ENCODE measurements at places on chromosomes 7 and 10.

DNA sequence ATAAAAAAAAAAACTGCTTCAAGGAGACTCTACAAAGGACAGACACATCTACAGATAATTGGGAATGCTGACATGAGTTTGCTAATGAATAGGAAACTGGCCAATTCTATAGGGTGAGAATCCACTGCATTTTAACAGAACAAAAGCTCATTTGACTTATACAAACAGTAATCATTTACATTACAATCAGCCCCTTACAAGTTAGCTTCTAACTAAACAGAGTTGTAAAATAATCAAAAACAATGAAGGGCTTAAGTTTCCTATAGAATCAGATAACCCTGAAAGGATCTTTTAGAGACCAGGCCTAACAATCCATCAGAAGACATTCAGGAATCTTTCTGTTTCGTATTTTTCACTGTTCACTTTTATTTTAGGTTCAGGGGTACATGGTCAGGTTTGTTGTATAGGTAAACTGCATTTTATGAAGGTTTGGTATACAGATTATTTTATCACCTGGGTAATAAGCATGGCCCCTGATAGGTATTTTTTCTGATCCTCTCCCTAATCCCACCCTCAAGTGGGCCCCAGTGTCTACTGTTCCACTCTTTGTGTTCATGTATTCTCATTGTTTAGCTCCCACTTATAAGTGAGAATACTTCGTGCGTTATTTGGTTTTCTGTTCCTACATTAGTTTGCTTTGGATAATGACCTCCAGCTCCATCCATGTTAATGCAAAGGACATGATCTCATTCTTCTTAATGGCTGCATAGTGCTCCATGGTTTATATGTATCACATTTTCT, 131.3 kb upstream of the NOBOX start:
- DNase-seq = no peak

GRCh38 chr10:44978570-44979280, at the start of gene DEPP1:
Gene DEPP1 (minus strand): TSS chr10:44978809. CDS start chr10:44978030, 779 bp downstream.
- DNase-seq = no peak

- DNase-seq = no peak
These were observed 27.8 kb upstream of the RET start for GRCh38 chr10:43049081-43049551.

GRCh38 chr10:74063256-74063655, 65.3 kb downstream of the VCL start:
- DNase-seq = no peak

DNA sequence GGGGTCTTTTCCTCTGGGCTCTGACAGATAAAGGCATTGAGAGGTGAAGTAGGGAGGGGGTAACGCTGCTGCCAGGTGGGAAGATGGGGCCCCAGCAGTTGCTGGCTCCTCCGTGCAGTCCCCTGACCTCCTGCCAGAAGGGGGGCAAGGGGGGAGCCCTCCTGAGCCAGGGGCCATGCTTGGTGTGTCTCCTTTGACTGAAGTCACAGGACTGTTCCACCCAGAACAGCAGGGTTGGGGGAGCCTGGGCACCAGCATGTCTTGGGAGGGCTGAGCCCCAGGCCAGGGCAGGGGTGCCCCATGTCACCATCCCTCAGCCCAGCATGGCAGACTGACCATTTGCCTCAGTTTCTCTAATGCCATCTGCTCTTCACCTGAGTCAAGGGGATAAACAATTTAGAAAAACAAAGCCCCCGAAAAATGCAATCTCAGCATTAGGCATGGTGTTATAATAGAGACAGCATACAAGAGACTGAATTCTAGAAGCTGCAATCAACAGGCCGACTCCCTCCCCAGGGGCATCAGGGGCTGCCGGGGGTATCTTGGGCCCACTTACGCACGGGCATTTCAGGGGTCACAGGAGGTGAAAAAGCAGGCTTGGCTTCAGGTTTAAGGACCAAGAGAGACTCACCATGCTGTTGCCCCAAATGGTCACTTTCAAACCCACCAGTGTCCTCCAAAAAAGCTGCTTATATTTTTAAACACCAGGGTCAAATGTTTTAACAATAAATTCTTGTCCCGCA, 108.6 kb upstream of the GPR26 start:
- DNase-seq = no peak

DNA sequence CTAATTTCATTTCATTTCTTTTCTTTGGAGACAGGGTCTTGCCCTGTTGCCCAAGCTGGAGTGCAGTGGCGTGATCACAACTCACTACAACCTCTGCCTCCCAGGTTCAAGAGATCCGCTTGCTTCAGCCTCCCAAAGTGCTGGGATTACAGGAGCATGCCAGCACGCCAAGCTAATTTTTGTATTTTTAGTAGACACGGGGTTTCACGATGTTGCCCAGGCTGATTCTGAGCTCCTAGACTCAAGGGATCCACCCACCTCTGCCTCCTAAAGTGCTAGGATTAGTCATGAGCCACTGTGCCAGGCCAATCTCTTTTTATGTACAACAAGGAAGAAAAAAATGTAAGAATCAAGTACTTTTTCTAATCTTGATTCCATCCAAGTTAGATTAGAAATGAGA, 10.7 kb upstream of the KMT2E start:
- DNase-seq = no peak

- DNase-seq = no peak
These were observed 42.4 kb upstream of the FAM20C start for GRCh38 chr7:149791-150636.

- DNase-seq = no peak
These were observed 8.0 kb upstream of the SERPINE1 start for GRCh38 chr7:101118856-101119255.

GRCh38 chr10:27207350-27207749, 33.2 kb downstream of the ACBD5 start:
- no peak for DNase-seq

GRCh38 chr7:31017032-31017675, 35.0 kb upstream of the ADCYAP1R1 start:
- DNase-seq = no peak

- DNase-seq = no peak
These were observed 48.6 kb upstream of the SLIT1 start for GRCh38 chr10:97234400-97234799.

GRCh38 chr10:21194510-21194993, 297.4 kb upstream of the NEBL start:
- DNase-seq = no peak

- no peak for DNase-seq
These were observed 179.7 kb downstream of the HGF start for GRCh38 chr7:81590131-81590530.

DNA sequence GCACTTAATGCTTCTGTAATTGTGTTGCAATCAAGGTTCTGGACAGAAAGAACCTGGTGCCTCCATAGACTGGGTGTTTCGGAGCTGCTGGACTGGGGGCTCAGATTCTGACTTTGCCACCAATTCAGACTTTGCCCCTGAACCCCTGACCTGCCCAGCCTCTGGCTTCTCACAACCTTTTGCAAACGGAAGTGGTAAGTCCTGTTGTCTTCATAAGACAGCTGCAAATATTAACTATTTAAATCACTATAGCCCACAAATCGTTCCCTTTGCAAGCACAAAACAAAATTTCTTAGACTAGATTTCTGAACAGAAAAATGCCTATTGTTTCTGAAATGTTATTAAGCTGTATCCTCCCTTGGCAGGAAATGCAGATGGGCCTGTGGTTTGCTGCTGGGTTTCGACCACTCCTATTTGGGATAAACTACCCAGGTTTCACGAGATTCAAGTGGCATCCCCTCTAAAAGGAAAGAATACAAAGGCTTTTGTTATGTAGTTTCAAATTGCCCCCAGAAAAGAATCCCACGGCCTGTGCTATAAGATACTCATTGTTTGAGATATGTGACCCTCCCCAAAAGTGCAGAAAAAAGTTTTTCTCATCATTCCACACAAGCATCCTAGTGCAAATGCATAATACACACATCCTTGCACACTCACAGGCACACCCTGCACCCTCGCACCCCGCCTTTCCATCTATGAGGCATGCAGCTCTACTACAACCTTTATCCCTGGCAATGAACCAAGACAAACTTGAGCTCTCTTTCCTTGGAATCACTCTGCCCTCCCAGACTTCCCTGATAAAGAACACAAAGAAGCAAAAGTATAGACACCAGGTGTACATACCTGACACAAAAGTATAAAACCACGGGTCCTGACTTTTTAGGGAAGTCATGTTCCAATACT, 209.1 kb downstream of the PRPF18 start:
- DNase-seq = no peak

DNA sequence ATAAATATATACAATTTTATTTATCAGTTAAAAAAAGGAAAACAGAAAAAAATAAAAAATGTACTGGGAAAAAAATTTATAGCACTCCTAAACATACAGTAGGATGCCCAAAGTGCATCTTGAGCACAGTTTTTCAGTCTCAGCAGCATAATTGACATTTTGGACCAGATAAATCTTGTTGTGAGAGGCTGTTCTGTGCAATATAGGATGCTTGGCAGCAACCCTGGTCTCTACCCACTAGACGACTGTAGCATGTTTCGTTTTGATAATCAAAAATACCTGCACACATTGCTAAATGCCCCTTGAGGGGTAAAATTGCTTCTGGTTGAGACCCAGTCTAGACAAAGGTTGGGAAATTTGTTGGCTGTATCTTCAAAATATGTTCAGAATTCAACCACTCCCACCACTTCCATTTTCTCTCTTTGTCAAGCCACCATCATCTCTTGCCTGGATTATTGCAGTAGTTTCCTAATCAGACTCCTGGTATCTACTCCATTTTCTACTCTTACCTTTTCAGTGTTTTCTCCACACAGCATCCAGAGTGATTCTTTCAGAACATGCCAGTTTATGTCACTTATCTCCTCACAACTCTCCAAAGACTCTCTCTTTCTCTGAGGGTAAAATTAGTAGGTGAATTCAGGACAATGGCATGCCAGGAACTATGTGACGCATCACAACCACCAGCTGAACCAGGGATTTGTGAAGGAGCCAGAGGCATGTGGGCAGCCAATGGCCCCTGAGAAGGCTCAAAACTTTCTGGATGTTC, 91.4 kb downstream of the GPR85 start:
- DNase-seq = no peak

DNA sequence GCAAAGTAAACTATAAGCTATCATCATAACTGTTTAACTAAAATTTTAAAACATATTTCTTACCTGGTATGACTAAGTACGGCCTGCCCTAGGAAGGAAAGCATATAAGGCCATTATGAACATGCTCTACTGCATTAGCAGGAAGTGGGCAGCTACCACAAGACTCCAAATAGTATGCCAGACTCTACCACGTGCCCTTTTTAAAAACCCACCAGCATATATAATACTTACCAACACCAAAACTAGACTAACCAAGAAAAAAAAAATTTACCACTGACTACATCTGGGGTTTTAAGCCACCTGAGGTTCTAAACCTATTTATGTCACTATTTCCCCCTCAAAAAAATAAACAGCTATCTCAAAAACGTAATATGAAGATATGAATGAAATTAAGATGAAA, 30.1 kb downstream of the NUDCD3 start:
- peak; percentile 22 for DNase-seq

GRCh38 chr7:33517191-33517590, 387.8 kb downstream of the BBS9 start:
- DNase-seq = no peak

- DNase-seq = no peak
These were observed 44.2 kb upstream of the PRSS58 start for GRCh38 chr7:142301923-142302550.

DNA sequence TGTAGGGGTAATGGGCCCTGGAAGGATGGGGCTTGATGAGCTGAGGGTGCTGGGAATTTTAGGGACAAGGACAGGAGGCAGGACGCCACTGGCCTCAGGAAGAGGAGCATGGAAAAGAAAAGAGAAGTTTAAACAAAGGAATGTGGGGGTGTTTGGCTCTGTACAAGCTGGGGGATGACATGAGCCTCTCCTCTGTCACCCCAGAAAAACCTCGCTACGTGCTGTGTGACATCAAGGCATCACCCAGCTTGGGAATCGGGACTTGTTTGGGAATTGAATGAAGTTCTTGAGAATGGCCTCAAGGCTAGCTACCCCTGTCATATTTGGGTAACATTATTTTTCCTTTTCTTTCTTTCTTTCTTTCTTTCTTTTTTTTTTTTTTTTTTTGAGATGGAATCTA, 47.7 kb upstream of the HSPB1 start:
- no peak for DNase-seq

- no peak for DNase-seq
These were observed 1.0 kb upstream of the BMPR1A start for GRCh38 chr10:86755454-86755739.

DNA sequence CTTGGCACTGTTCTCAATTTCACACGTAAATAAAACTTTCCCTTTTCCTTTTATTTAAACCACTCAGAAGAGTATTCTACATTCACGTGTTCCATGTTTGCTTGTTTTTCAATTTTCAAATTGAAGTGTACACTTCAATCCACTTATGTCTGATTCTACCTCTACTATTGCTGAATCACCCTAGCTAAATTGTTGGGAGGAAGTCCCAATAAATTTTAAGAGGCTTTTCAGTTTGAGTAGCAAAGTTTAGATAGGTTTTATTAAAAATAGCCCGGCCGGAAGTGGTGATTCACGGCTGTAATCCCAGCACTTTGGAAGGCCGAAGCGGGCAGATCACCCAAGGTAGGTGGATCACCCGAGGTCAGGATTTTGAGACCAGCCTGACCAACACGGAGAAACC, 1414.7 kb upstream of the CELF2 start:
- no peak for DNase-seq

DNA sequence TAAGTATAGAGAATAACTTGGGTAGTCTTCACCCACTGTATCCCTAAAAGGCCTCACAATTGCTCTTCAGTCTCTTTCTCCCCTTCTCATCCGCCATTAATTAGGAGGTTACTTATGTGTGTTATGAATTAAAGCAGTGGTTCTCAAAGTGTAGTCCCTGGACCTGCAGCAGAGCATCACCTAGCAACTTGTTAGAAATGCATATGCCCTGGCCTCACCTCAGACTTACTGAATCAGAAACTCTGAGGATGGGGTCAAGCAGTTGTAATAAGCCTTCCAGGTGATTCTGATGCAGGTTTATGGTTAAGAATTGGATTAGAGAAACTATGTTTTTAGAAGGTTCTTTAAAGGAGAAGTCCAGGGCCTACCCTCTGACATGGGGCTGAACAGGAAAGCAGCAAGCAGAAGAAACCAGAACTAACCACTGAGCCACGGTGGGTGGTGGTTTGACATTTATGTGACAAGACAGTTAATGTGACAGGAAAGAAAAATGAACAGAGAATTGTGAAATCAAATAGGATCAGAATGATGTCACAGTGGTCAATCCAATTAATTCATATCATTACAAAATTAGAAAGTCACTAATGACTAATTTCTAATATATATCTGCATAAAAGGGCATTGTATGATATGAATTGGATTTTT, 37.6 kb downstream of the ENTPD1 start:
- no peak for DNase-seq

Data from stimulated activated CD8-positive, alpha-beta memory T cell treated with anti-CD3 and anti-CD28 coated beads, Interleukin-4, amount 100 ng/mL, for 1 hour (primary cell).